ENCODE measurements at places on chromosomes 7 and 10. TPM values are rescaled to one million over a fixed set of nuclear protein-coding genes. Genes with fewer than 3 reads are reported as not detected.

The CUZD1 gene
- total RNA-seq: 2.7 TPM

The CYP3A5 gene
- total RNA-seq: 223 TPM

The MYL7 gene
- total RNA-seq: not detected

The ANXA11 gene
- total RNA-seq: 247 TPM

The TAC1 gene
- total RNA-seq: 5.2 TPM

- no peak for DNase-seq
Measured at GRCh38 chr7:135959646-135960363, 17.4 kb downstream of the MTPN start.

DNA sequence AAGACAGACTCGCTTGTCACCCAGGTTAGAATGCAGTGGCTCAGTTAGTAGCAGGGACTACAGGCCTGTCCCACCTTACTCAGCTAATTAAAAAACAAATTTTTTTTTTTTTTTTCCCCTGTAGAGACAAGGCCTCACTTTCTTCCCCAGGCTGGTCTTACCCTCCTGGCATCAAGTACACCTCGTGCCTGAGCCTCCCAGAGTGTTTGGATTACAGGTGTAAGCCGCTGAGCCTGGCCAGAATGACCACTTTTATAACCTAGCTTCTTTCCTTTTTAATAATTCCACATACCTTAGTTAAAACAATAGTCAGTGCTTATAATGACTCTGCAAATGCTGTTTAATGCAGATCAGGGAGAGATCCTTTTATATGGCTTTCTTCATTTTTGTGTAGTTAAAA lies 31.3 kb downstream of the RSBN1L start:
- DNase-seq: no peak

DNA sequence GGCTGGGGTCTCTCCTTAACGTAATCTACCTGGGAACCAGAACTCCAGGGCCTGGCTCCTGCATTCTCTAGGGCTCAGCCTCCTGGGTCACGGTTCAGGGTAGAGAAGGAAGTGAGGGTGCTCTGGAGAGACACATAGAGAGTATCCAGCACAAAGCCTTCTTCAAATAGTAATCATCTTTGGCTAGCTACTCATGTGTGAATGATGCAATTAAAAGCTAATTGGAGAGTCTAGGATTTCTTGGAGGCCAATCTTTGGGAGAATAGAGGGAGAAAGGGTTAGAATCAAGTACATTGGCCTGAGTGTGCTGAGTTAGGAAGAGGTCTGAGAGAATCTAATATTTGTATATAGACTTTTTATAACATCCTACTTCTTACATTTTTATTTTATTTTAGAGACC lies 24.0 kb upstream of the MALRD1 start:
- DNase-seq: no peak

GRCh38 chr10:7937315-7937945 lies 117.1 kb upstream of the GATA3 start:
- DNase-seq: no peak

DNA sequence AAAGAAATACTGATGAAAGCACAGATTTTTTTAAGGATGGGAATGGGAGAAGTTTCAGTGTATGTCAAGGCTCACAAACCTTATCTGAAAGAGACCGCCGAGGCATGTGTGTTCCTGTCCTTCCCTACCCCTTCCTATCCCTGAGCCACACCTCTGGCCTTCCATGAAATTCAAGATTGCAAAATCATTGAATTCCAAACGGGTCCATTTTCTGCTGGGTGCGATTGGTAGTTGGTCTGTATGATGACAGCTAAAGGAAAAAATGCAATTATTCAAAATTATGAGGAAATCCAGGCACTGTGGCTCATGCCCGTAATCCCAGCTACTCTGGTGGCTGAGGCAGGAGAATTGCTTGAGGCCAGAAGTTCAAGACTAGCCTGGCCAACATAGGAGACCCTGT lies 170.1 kb downstream of the ARHGAP12 start:
- no peak for DNase-seq

- no peak for DNase-seq
Measured at GRCh38 chr7:1858435-1859265, 188.6 kb downstream of the ELFN1 start.

GRCh38 chr10:118584181-118584954 lies 11.1 kb downstream of the PRLHR start:
- DNase-seq: no peak

- DNase-seq: peak; percentile 47
Measured at GRCh38 chr7:87218796-87219544, 562 bp downstream of the TMEM243 start.

DNA sequence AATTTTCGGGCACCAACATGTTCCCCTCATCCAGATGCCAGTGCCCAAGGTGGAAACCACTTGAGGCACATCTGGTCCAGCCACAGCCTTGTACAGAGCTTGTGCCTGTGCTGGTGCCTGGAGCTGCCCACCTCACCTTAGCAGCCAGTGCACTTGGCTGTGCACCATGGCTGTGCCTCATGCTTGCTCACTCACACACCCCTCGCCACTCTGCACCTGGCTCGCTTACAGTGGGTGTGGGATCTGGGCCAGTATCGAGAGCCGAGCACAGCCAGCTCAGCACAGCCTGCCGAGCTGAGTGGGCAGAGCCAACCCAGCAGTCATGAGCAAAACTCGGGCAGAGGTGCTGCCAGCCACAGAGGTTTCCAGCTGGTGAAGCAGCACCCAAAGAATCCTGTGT lies 139.9 kb upstream of the NUPR2 start:
- DNase-seq: no peak
